ENCODE measurements at places on chromosomes 3 and 15.

GRCh38 chr3:157856078-157856939 lies 249.9 kb downstream of the SHOX2 start:
- no peak for DNase-seq

DNA sequence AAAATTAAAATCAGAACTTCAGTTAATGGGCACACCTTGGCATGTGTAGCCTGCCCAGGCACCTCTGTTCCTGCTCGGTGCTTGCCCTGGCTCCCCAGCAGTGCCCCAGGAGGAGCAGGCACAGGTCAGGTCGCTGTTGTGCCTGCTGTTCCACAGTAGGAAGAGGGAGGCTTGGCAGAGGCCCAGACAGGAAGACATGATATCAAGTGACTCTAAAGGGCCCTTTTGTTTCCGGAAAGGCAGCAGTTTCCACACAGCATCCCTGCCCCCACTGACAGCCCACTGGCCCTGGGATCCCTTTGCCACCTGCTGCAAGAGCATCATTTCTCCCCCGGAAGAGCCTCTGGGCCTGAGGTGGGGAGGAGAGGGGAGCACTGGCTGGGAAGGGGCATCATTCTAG lies 40.5 kb upstream of the HES1 start:
- DNase-seq = peak; percentile 53

DNA sequence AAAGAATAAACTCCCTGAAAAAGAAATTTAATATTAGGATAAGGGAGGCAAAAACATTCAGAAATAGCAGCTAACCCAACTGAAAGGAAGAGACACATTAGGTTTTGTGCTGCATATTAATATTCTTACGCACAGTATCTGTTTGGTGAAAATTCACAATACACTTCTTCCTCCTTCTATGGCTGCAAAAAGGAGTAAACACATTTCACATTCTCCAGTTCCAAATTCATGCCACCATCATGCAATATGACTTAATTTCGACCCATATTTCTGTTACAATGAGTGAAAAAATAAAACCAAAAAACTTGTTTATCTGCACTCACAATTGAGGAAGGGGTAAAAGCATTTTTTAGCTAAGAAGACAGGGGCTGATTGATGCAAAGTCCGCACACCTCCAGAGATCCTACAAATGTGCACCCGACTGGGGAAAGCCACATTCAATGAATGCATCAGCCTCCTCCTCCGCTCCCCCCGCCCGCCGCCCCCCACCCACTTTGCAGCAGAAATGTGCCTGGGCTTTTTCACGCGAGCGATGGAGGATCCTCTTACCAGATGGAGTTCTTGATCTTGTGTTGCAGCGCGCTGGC lies 1.0 kb downstream of the RFX7 start:
- DNase-seq = no peak

- peak; percentile 49 for DNase-seq
Measured at GRCh38 chr15:22916606-22917350, 63.4 kb downstream of the CYFIP1 start.

- DNase-seq = no peak
Measured at GRCh38 chr15:61634837-61635236, 405.7 kb upstream of the RORA start.

- DNase-seq = no peak
Measured at GRCh38 chr3:45553469-45553974, 41.0 kb upstream of the LIMD1 start.

GRCh38 chr15:38255690-38256089 lies 3.1 kb downstream of the SPRED1 start:
- no peak for DNase-seq

- no peak for DNase-seq
Measured at GRCh38 chr15:69342460-69343076, 43.9 kb downstream of the PAQR5 start.

- DNase-seq = no peak
Measured at GRCh38 chr15:74396445-74397238, 29.2 kb upstream of the CYP11A1 start.

GRCh38 chr3:33092496-33093254 lies 4.3 kb downstream of the GLB1 start:
- no peak for DNase-seq

DNA sequence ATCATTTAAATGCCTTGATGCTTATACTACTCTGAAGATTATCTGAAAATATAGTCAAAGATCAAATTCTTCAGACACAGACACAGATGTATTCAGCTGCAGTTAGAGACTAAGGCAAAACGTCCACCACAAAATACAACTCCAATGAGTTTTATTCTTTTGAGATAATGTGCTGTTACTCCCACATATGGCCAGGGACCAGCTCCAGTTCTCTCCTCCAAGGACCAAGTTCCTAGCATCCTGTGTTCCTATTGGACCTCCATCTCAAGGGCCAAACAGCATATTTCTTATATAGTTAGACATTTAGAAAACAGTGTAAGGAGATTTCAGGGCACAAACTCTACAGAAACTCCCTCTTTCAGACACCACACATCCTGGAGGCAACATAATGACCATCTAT lies 27.1 kb downstream of the IP6K1 start:
- DNase-seq = no peak

GRCh38 chr3:151384741-151385174 lies at the start of gene P2RY12:
P2RY12 (minus strand) TSS chr3:151384753; CDS start chr3:151338845, 45,908 bp downstream.
- DNase-seq = no peak

GRCh38 chr3:160384639-160385318 lies 14.2 kb downstream of the IFT80 start:
- DNase-seq = no peak

DNA sequence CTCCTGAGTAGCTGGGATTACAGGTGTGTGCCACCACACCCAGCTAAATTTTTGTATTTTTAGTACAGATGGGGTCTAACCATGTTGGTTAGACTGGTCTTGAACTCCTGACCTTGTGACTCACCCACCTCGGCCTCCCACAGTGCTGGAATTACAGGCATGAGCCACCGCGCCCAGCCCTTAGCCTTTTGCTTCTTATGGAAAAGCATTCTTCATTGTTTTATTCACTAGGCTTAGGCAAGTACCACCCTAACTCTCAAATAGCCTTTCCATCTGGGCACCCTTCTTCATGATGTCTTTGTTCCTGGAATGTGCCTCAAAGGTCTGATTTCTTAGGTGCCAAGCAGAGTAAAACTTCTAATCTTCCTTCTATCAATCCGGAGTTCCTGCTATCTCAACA lies 641.8 kb downstream of the FHIT start:
- no peak for DNase-seq

DNA sequence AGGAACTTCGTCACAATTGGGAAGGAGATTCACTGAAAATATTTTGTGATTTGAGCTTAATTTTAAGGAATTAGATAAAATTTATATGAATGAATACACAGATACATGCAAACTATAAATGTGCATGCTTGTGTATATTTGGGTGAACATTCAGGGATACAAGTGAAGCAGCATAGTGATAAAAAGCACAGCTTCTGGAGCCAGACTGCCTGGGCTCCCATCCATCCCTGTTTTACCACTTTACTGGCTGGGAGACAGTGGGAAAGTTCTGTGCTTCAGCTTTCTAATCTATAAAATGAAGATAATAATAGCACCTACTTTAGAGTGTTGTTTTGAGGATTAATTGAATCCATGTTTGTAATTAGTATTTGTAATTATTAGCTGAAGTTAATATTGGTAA lies 8.1 kb upstream of the EPHA6 start:
- no peak for DNase-seq

DNA sequence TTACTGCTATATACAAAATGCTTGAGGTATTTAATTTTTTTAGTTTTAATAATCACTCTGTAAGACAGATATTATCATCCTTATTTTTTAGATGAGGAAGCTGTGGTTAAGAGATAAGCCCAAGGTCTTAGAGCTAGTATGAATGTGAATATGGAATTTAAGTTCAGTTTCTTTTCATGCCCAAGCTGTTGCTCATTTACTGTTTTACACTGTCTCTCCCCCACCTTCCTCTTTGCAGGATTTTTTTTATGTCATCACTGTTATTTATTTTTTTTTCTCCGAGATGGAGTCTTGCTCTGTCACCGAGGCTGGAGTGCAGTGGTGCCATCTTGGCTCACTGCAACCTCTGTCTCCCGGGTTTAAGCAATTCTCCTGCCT lies 22.5 kb downstream of the MAP2K5 start:
- DNase-seq = no peak

- DNase-seq = no peak
Measured at GRCh38 chr3:165204445-165204844, 8.3 kb upstream of the SLITRK3 start.

GRCh38 chr15:50880206-50880605 lies 28.3 kb upstream of the AP4E1 start:
- no peak for DNase-seq

- no peak for DNase-seq
Measured at GRCh38 chr3:120143676-120144075, 49.4 kb upstream of the GSK3B start.

DNA sequence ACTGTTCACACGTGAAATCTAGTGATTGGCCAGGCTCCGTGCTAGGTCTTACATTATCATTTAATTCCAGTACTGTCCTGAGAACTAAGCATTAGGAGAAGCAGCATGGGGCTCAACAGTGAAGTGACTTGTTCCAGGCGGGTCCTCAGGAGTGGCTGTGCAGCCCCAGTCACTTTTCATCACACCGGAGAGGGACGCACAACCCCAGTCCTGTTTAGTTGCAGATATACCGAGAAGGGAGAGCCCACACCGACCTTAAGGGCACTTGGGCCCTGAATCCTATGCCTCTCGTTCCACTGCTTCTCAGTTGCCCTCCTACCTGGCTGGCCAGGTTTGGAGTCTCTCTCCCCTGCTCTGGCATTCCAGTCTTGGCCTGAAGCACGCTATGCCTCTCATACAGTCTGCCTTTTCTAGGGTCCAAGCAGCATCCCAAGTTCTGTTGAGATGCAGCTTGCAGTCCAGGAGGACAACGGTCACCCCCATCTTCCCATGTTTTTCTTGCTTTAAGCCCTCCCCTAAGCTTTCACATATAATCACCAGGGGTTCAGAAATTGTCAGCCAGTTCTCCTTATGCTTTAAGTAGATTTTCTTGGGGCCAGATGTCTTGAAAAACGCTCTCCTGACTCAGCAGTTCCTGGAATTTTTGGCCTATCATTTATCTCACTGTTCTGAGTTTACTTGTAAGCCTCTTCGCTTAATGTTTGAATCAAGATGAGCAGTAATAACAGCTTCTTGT lies 10.1 kb downstream of the FAM131A start:
- DNase-seq = no peak

DNA sequence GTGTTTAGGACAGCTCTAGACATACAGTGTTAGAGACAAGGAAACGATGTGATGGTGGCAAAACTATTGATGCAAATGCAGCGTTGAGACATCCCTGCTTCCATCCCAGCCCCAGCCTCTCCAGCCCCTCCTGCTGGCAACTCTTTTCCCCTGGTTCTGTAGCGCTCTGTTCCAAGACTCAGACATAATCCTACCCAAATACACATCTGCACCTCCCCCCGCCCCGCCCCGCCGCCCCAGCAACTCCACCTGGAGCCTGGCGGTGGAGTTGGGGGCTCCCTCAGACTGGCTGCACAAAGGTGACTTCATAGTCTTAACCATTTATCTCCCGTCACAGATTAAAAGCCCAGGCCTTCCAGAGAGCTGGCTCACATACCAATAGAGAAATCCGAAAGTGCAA lies 7.2 kb upstream of the SEC22A start:
- DNase-seq = no peak

- DNase-seq = no peak
Measured at GRCh38 chr3:56347219-56347871, 120.9 kb downstream of the ERC2 start.

DNA sequence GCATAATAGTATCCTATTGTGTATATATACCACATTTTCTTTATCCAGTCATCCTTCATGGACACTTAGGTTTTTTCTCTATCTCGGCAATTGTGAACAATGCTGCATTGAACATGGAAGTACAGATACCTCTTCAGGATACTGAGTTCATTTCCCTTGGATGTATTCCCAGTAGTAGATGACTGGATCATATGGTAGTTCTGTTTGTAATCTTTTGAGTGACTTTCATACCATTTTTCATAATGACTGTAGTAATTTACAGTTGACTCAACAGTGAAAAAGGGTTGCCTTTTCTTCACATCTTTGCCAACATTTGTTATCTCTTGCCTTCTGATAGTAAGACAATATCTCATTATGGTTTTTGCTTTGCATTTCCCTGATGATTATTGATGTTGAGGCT lies 21.8 kb downstream of the MYH15 start:
- DNase-seq = no peak

DNA sequence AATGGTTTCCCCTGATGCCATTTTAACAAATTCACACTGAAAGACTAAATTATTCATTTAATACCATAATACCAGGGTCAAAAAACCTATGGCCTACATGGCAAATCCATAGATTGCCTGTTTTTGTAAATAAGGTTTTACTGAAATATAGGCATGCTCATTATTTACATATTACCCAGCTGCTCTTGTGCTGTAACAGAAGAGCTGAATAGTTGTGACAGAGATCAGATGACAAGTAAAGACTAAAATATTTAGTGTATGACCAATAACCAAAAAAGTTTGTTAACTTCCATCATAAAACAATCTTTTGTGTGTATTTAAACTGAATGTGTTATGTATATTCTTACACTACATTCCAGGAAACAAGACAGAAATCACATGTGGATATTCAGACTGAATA lies 60.2 kb downstream of the DENND4A start:
- DNase-seq = no peak

- DNase-seq = no peak
Measured at GRCh38 chr15:88802991-88803240, 320 bp upstream of the ACAN start.

GRCh38 chr15:64843991-64844390 lies 2.3 kb downstream of the PLEKHO2 start:
- DNase-seq = no peak

GRCh38 chr15:66139591-66140207 lies 113.9 kb downstream of the MEGF11 start:
- DNase-seq = no peak

DNA sequence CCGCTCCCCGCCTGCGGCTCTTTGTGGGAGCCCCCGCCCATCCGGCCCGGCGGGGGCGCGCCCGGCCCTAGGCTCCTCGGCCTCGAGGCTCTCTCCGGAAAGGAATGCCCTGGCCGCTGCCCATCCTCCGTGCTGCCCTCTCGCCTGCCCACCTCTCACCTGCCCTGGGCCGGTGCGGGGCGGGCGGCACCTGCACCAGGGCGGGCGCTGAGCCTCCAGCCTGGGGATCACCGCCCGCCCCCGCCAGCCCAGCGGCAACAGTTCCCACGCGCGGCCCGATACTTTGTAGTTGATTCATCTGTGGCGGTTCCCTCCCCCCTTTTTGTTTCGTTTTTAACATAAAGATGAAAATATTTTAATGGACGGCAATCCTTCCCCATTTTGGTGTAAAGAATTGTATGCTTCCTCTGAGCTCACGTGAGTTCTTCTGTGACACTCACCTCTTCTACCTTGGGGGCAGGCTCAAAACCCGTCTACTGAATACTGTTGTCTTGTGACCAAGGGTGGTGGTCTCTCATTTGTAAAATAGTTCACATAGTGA lies 1.9 kb downstream of the KLF13 start:
- peak; percentile 85 for DNase-seq

DNA sequence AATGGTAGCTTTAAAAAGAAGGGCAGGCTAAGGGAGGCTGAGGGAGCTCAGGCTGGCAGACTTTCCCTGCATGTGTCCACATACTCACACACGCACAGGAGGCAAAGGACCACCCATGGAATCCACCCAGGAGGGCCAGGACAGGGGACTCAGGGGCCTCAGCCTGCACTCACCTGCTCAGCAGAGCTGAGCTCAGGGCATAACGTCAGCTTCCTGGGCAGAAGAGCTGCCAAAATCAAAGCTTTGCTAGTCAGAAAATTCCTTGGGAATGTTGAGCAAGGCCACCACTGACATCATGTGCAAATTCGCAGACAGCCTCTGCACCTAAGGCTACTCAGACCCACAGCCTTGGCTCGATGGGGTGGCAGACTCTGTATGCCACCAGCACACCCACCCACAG lies 16.4 kb upstream of the ALAS1 start:
- no peak for DNase-seq

- DNase-seq = no peak
Measured at GRCh38 chr15:62698646-62699045, 343.9 kb upstream of the TPM1 start.
